ENCODE measurements at places on chromosomes 6 and 20. TPM values are rescaled to one million over a fixed set of nuclear protein-coding genes. Genes with fewer than 3 reads are reported as not detected.

Gene MICA
- polyA plus RNA-seq, result 36.0 TPM

Gene LY6G5C
- polyA plus RNA-seq, result 2.6 TPM

Gene CNBD2
- 6.8 TPM for polyA plus RNA-seq

Gene TP53TG5
- 1.1 TPM for polyA plus RNA-seq

Gene SAYSD1
- 11.5 TPM for polyA plus RNA-seq

Gene PDYN
- not detected for polyA plus RNA-seq

Gene ADGRF4
- polyA plus RNA-seq, result not detected

Gene MAS1
- not detected for polyA plus RNA-seq

Gene SIRPA
- 31.5 TPM for polyA plus RNA-seq

Gene PARD6B
- polyA plus RNA-seq, result 1.3 TPM

Gene FOXS1
- polyA plus RNA-seq, result 6.0 TPM

Gene FLOT1
- polyA plus RNA-seq, result 317 TPM

- no peak for DNase-seq
Measured at GRCh38 chr6:139605350-139605749, 230.9 kb upstream of the CITED2 start.

DNA sequence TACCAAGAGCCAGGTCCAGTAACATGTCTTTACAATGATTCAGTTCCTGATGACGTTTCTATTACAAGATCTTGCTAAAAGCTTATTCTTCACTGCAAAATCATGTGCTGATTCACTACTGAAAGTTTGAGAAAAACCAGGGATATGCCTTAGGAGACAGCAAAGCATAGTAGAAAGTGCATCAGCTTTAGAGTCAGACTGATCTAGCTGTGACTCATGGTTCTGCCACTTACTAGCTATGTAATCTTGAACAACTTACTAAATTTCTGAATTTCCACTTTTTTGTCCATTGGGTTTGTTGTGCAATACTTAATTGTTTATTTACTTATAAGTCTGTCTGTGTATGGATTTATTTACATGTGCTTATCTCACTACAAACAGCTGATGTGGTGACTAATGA, 198.5 kb upstream of the RSPO3 start:
- DNase-seq, result no peak

DNA sequence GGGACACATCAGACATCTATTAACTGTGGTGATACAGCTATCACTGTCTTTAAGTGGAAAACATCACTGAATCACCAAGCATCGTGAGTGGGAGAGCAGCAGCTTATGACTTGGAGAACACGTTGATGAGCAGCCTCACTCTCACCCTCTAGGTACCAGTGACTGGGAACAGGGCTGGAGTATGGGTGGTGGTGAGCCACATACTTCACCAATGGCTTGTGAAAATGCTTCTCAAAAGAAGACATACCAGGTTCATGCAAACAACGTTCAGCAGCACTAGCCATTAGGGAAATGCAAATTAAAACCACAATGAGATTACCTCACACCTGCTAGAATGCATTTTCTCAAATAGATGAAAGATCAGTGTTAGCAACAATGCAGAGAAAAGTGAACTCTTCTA, 25.3 kb downstream of the SNX5 start:
- DNase-seq, result no peak

DNA sequence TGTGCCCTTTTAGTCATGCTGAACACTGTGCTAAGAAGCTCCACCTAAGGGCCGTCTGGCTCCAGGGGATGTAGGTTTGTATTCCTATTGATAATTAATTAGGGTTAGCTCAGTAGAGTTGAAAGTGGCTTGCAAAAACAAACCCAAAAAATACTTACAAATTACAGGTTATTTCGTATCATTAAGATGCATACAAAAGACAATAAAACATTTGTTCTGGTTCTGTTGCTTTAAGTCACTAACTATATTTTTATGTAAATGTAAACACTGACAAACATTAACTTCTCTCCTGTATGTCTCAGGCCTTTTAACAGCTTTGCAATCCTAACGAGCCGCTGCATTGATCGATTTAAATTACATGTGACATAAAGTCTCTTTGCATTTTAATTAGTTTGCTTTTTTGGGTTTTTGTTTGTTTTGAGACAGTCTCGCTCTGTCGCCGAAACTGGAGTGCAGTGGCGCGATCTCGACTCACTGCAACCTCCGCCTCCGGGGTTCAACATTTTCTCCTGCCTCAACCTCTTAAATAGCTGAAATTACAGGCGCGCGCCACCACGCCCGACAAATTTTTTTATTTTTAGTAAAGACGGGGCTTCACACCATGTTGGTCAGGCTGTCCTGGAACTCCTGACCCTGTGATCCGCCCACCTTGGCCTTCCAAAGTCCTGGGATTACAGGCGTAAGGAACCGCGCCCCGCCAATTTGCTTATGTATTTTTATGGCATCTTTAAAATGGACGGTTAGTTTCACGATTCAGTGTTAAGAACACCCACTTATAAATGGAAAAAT, 110.9 kb downstream of the HFE start:
- DNase-seq, result no peak

DNA sequence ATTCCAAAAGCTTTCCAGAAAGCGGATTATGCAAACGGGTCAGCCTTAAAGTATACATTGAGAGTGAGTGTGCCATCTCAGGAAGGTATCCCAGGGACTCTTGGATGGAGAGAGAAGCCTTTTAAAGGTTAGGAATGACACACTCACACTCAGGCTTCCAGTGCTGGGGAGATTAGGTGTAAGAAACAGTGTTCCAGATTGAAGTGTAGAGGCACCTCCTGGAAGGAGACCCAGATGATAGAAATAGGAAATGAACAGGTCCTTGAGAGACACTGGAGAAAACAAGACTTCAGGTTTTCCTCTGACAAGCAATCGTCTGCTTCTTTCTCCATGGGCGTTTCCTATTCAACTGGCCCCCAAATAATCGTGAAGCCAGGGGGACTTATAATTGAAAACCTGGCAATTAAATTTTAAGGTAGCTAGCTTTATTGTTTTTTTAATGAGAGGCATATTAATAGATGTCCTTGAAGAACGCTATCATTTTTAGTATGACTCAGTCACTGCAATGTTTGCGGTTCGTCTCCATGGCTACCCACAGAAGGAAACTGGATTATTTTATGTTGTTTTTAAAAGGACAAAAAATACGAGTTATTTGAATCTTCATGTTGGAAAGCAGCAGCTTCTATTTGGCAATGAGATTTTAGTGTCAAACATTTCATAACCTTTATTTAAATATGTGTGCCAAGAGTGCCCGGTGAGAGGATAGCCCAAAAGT, 85.3 kb downstream of the TRMT6 start:
- DNase-seq, result no peak

DNA sequence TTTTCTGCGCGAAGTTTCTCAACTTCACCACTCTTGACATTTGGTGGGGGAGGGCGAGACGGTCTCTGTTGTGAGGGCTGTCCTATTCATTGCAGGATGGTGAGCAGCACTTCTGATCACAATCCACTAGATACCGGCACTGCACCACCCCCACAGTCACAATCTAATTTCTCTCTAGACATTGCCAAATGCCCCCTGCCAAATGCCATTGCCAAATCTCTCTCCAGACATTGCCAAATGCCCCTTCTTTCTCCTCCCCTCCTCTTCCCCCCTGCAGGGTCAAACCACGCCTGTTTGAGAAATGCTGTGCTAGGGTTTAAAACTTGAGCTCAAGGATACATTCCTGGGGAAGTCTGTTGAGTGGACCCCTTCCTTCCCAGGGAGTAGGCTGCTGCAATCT, 603.5 kb upstream of the CDH4 start:
- no peak for DNase-seq

DNA sequence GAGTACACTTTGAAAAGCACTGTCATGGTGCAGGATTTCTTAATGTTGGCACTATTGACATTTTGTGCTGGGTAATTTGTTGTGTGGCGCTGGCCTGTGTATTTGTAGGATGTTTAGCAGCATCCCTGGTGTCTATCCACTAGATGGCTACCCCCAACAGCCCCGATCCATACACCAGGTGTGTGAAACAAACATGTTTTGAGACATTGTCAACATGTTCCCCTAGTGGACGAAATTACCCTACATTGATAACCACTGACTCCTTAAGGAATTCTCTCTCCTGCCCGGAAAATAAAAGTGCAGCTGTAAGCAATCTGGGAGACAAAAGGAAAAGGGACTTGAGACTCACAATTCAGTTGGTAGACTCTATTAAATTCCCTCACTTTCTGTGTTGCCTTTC, 52.6 kb upstream of the TMEM200A start:
- DNase-seq, result no peak

DNA sequence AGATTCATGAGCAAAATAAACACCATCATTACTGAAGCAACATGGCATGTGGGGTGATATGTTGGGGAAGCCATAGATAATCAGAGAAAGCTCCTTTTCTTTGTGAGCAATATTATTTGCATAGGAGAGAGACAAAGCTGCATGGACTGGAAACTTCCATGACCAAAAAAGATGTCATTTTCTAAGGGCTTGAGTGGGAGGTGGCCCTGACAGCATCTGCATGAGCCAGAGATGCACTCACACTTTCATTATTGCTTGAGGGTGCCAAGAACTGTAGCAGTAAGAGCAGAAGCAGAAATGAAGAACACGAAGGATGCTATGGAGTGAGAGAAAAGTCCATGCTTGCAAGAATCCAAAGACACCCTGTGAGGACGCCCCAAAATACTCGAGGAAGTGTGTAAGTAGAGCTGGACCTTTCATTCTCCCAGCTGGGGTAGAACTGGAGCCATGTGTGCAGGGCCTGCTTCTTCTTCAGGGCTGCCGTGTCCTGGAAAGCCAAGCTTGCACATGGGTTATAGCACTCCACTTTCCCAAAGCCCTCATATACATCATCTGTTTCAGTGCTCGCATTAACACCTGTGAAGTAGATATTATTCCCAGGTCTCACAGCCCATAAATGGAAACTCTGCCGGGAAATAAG, 851.2 kb downstream of the DHX35 start:
- no peak for DNase-seq

- no peak for DNase-seq
Measured at GRCh38 chr6:139144490-139145085, 9.7 kb downstream of the HECA start.

- no peak for DNase-seq
Measured at GRCh38 chr6:167293590-167294091, 2.5 kb downstream of the UNC93A start.

DNA sequence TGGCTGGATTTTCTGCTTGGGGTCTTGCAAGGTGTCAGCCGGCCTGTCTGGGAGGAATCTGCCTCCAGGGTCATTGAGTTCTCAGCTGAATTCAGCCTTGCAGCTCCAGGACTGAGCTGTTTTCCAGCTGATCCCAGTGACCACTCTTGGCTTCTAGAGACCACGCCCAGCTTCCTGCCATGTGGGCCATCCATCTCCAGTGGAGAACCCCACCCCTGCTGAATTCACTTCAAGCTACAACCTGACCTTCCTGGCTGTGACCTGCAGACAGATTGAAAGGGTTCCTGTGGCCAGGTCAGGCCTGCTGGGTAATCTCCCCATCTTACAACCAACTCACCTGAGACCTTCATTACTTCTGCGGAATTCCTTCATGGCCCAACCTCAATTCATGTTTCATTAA, 26.5 kb upstream of the SYNDIG1 start:
- no peak for DNase-seq

GRCh38 chr6:2738373-2738979, 12.2 kb downstream of the MYLK4 start:
- DNase-seq, result no peak

GRCh38 chr20:37670351-37670791, 23.5 kb upstream of the CTNNBL1 start:
- peak; percentile 36 for DNase-seq

- no peak for DNase-seq
Measured at GRCh38 chr6:112933947-112934346, 586.8 kb downstream of the RFPL4B start.
